ENCODE measurements at places on chromosomes 16 and 17.

GRCh38 chr17:48636177-48637018, 10.2 kb upstream of the HOXB9 start:
- peak; percentile 83 for DNase-seq

DNA sequence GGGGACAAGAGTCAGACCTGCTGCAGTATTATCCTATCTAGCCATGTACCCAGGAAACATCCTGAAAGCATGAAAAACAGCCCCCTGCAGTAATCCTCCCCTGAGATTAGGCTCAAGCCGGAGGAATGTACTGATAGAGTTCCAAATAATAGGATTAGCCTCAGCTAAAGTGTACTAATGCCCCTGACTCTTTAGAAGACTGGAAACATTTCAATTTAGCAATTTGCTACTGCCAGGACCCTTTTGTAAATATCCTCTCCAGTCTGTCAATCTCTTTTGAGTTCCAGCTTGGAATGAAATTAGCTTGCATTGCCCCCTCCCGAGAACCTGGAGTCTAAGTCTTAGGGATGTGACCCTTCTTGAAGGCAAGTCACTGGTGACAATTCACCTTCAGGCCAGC, 110.8 kb upstream of the DNAH9 start:
- DNase-seq: no peak

GRCh38 chr16:62692685-62693084, 656.4 kb upstream of the CDH8 start:
- DNase-seq: no peak

DNA sequence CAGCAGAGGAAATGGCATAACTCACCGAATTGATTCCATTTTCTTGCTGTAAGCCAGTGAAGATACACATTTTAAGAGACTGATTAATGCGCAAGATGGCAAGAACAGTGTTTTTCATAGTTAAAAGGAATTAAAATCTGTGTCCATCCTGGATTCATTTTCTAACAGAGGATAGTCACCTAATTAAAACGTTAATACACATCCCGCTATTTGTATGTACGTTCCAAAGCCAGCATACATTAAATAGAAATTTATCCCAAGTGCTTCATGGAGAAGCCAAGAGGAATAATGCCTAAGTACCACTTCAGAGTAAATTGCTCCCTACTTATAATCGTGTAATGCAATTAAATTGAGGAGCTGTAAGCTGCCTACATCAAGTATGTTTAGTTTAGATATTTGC, 49.9 kb downstream of the RBFOX1 start:
- no peak for DNase-seq

Data from activated naive CD8-positive, alpha-beta T cell treated with anti-CD3 and anti-CD28 coated beads, Interleukin-2, amount 10 ng/mL, durations not matched to agents 7 days and 5 days (primary cell).